ENCODE measurements at places on chromosomes 1 and 21. TPM values are rescaled to one million over a fixed set of nuclear protein-coding genes. Genes with fewer than 3 reads are reported as not detected.

Gene NR1I3
- not detected for polyA plus RNA-seq

Gene SELL
- polyA plus RNA-seq, result not detected

Gene AMY2A
- 1.3 TPM for polyA plus RNA-seq

Gene CADM3
- polyA plus RNA-seq, result 91.2 TPM

Gene KDF1
- not detected for polyA plus RNA-seq

Measured in neural cell (in vitro differentiated cells).